A549 treated with CORT108297 at 1 μM for 4 hours (cell line): ENCODE measurements at places on chromosomes 12 and 14. TPM values are rescaled to one million over a fixed set of nuclear protein-coding genes. Genes with fewer than 3 reads are reported as not detected.

Gene DBX2
- not detected in 5 replicates for total RNA-seq

Gene ESRRB
- total RNA-seq: 0.17 to 0.38 TPM (median 0.23 TPM) in 5 replicates

Gene CD163
- total RNA-seq: 0.02 to 0.07 TPM in 2 of 5 replicates, not detected in the others

Gene OR8S1
- not detected in 5 replicates for total RNA-seq

Gene B3GNT4
- 0.54 to 1.2 TPM (median 0.91 TPM) in 5 replicates for total RNA-seq

Gene EPYC
- not detected in 5 replicates for total RNA-seq

Gene TESPA1
- total RNA-seq: not detected in 5 replicates

Gene PLEKHG7
- 0.06 to 0.14 TPM (median 0.06 TPM) in 3 of 5 replicates, not detected in the others for total RNA-seq

Gene GPR132
- total RNA-seq: 0.37 to 0.81 TPM (median 0.68 TPM) in 5 replicates

Gene GPR84
- not detected in 5 replicates for total RNA-seq

Gene SMCO3
- total RNA-seq: 0.04 TPM in 1 of 5 replicates, not detected in the others

Gene C14orf39
- not detected in 5 replicates for total RNA-seq

Gene TPPP2
- not detected in 5 replicates for total RNA-seq

Gene RNU4-1
- not detected in 5 replicates for total RNA-seq
